ENCODE measurements at places on chromosomes 13 and 19.
A peak's percentile ranks its signal among the peaks of the same experiment; 100 is the strongest.

DNA sequence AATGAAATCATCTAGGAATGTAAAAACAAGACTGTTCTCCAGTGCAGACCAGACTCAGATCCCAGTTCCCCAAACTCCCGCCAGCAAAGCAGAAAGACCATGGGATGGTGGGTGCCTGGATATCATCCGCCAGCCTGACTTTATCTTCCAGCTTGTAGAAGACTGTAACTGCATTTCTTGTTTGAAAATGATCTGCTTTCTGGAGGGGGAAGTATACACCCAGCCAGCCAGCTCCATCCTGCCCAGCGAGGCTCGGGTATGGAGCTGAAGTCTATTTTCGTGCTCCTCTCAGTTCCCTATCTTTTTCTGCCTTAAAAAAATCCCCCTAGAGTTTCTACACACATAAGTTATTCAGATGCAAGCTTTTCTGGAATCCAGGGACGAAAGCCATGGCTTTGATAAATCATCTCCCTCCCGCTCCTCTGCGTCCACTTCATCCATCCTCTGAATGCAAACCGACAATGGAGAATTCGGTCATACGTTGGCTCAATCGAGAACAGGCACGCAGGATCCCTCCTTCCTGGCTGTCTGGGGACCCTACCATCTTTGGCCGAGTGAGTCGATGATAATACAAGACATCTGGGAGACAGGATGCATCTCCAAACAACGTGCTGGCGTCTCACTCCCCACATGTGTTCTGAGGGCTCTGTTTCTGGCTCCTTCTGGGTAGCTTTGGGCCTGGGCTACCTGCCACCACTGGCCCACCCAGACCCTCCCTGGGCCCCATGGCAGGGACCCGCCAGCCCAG lies 31.2 kb downstream of the CEBPG start:
- DNase-seq = no peak

DNA sequence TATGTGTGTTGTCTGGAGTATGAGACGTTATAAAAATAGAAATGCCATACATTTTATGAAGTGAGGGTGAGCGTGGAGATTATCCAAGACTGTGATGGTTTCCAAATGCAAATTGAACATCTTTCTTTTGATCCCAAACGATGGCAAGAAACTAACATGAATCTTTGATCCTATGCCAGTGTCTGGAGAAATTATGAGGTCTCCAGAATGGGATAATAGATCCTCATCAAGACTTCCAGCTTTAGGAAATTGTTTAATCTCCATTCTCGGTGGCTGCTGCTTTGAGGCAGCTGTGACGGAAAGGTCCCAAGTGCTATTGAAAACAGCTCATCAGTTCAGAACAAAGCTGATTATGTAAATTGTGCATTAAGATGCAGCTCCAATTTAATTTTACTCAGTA lies 30.8 kb downstream of the CBY2 start:
- DNase-seq = no peak

GRCh38 chr19:5800361-5801270 lies 4.3 kb upstream of the NRTN start:
- DNase-seq = no peak

DNA sequence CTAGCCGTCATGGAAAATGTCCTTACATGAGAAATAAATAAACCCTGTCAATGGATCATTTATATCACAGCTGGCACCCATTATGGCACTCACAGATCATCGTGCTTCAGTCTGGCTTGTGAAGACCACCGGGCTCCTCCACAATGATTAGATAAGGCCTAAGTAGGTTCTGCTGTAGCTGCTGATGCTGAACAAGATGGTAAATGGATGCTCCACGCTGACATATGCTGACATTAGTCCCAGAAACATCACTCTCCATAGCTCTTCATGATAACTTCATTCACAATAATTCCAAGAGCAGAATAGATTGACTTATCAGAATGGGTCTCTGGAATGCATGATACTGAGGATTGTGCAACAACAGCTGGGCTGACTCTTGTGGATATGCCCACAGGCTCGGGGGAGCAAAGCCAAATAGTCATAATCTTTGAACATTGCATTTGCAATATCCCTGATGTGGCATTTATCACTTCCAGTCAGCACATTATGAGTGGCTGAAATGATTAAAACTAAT lies 63.8 kb upstream of the RXFP2 start:
- DNase-seq = no peak

DNA sequence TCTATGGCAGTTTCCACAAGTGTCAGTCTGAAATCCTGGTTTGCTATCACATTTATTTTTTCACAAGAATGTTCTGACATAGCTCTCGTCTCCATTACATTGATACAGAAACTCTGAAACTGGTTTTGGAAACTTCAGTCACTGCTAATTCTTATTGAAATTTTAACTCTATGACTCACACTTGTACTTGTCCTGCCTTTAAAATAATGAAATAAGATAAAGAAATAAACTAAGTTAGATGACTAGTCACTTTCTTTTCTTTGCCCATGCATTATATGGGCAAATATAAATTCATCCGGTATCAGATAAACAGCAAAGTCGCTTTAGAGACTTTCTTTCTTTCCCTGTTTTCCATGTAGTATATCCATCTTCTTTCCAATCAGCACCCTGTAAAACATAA lies 257.5 kb downstream of the PCDH9 start:
- no peak for DNase-seq

DNA sequence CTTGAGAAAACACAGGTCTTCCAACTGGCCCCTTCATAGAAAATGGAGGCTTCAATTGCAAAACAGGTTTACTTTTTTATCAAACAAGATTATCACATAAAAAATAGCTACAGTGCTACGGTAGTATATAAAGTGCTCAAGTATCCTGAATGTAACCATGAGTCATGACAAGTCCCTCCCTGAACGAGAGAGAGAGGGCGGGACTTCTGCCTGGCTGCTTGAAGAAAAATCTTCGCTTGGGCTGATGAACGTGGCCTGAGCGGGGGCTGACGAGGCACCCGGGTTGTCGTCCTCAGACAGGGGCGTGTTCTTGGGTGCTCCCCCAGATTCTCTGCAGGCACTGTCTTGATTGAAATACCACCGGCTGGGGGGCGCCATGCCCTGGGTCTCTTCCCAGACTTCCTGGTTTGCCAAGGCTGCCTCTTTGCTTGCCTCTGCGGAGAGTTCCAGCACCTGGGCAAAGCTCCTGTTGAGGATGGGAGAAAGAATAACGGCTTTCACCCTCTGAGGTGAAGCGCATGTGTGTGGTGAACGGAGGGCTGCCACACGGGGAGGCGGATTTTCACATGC lies 23.2 kb upstream of the CPAMD8 start:
- DNase-seq = peak; percentile 31

GRCh38 chr19:19059837-19060611 lies 3.8 kb upstream of the SLC25A42 start:
- DNase-seq = no peak

DNA sequence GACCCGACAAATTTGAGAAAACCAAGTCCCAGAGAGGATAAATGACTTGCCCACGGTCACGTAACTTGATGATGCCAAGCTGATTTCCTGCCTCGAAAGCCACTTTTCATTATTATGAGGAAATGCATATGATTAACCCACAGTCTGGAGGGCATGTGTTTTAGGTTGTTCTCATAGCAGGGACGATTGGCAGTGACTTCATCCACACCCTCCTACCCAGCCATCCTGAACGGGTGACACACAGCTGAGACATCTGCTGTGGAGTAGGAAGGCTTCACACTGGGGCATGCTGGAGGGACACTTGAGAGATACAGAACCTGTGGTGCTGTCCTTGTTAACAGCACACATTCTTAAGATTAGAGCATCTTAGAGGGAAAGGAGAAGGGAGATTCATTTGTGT lies 65.4 kb upstream of the WDFY2 start:
- DNase-seq = no peak

- DNase-seq = no peak
Measured at GRCh38 chr19:39558624-39559117, 18.7 kb upstream of the EID2 start.

DNA sequence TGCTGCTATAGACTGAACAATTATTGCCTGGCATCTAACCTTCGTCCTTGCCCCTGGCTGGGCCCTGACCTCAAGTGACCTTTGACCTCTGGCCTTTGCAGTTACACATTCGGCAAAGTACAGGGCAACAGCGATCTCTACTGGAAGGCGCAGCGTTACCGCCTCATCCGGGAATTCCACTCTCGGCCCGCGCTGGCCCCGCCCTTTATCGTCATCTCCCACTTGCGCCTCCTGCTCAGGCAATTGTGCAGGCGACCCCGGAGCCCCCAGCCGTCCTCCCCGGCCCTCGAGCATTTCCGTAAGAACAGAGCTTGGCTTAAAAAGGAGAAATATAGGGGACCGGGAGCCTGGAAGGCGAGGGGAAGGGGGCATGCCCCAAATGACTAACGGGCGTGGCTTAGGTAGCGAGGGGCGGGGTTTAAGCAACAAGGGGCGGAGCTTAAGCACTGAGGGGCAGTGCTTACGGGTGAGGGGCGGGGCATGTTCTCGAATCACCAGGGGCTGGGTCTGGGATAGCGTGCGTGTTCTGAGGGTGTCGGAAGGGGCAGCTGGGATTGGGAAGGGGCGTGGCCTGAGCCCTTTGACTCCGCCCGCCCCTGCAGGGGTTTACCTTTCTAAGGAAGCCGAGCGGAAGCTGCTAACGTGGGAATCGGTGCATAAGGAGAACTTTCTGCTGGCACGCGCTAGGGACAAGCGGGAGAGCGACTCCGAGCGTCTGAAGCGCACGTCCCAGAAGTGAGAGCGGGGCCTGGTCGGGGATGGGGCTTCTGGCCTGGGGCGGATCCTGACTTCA lies 52.7 kb downstream of the TRPM4 start:
- DNase-seq = no peak

DNA sequence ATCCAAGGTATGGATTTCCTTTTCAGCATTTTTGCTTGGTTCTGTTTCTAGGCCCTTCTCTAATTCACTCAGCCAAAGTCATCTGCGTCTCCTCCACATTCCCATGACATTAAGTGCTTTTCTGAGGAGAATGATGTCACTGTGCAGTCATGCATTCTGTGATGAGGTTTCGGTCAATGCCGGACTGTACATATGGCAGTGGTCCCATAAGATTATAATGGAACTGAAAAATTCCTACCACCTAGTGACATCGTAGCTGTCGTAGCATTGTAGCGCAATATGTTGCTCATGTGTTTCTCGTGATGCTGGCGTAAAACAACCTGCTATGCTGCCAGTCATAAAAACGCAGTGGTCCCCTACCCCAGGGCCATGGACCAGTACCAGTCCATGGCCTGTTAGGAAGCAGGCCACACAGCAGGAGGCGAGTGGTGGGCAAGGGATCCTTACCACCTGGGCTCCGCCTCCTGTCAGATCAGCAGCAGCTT lies 63.4 kb upstream of the TNFRSF19 start:
- no peak for DNase-seq

GRCh38 chr13:104086210-104086609 lies 1020.0 kb upstream of the SLC10A2 start:
- no peak for DNase-seq

GRCh38 chr19:10699650-10700335 lies 1.4 kb upstream of the QTRT1 start:
- DNase-seq = peak; percentile 48

DNA sequence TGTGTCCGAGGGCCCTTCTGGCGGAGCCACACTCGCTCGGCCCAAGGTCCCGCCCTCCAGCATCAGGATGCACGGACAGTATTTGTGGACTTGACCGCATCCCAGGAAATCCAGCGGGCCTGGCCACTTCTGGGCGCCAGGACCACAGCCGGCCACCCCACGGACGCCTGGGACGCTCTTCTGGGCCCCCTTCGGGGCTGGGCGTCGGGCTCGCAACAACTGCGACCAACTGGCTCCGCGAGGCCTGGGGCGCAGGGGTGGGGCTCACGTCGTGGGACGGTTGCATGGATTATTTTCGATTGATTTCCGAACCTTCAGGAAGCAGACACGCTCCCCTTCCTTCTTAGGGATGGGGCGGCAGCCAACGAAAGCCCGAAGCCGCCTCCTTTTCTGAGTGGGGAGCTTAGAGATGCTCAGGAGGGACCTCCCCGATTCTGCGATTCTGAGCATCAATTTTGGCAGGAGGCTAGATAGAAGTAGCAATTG lies 521 bp upstream of the NUP58 start:
- no peak for DNase-seq

Measured in COLO829 (cell line).